Stimulated activated CD4-positive, alpha-beta T cell treated with anti-CD3 and anti-CD28 coated beads, Interleukin-1b, Interleukin-23, amount 100 ng/mL, for 4 hours (primary cell): ENCODE measurements at places on chromosomes 11 and 22.

- no peak for DNase-seq
Observed at GRCh38 chr22:34236527-34236926, 316.3 kb upstream of the LARGE1 start.

- DNase-seq, result no peak
Observed at GRCh38 chr11:112129656-112130055, 34.2 kb downstream of the IL18 start.

GRCh38 chr11:129974237-129974636, 28.4 kb downstream of the PRDM10 start:
- DNase-seq, result no peak

GRCh38 chr22:41340357-41340756, 39.0 kb downstream of the ZC3H7B start:
- no peak for DNase-seq

DNA sequence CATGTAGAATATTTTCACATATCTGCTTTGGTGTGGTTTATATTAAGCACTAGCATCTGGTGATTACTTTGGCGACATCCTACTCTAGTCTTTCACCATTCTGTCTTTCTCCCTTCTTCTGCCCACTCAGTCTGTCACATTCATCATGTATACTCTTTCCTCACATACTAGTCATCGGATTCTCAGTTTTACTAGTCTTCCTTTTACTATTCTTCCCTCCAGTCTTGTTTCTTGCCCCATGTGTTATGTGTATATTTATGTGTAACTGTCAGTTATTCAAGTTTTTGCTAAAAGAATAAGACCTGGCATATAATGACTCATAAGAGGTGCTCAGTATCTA, 4.6 kb upstream of the DIXDC1 start:
- no peak for DNase-seq

GRCh38 chr22:31829505-31829904, 75.7 kb downstream of the DEPDC5 start:
- DNase-seq, result peak; percentile 2

DNA sequence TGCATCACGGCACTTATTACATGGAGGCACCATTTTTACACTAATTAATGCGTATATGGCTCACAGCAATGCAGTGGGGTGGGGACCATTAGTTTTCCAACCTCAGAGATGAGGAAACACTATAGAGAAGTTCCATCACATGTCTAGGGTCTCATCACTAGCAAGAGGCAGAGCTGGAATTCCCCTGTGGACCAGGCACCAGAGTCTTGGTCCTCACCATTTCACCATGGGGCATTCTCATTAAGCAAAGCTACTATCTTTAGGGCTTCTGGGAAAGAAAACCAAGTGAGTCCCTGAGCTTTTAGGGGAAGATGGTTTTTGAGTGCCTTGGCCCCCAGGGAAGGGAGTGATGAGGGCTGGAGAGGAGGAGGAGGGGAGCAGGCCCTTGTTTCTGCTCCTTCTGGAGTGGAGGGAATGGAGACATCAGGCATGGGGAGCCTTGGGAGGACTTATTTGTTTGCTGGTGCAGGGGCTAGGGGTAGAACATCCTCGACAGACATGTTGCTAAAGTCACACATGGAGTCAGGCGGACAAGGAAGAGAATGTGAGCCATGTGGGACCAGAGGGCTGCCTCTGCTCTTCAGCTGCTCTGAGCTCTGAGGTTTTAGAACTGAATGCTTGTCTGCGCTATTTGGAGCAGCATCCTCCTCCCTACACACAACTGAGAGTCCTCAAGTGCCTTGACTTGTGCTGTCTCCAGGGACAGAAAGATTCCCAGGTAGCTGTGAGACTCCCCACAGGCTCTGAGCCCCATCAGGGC, 40.3 kb upstream of the ZBED5 start:
- no peak for DNase-seq
